ENCODE measurements at places on chromosomes 2 and 18.

DNA sequence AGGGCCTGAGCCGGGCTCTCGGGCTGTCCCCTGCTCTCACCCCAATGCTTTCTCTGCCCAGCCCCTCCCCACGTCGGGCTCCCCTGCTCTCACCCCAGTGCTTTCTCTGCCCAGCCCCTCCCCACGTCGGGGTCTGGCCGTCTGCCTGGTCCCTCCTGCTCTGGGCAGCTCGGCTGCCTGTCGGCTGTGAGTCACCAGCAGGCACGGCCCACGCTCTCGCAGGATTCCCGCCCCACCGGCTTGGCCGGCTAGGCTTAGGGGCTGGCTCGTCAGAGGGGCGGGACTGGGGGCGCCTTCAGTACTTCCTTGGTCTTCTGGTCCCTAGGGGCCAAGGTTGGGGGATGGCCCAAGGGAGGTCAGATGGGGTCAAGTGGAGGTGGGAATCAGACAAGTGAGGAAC lies 3.3 kb downstream of the BOK start:
- DNase-seq, result no peak

DNA sequence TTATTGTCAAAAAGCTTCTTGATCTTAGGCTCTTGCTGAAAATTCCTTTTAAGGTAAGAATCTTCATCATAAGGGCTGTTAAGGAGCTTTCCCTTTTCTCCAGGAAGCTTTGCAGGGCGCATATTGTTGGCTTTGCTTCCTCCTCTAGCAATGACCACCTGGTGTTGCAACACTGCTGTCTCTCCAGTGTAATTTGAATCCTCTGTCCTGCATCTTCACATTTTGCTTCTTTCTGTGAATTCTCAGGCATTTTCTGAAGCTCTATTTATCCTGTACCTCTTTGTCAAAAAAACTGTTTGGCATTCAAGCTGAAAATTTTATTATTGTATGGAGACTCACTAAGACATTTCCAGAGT lies 533.1 kb upstream of the CHAC2 start:
- no peak for DNase-seq

GRCh38 chr2:165087933-165088901 lies 115.6 kb downstream of the SCN3A start:
- no peak for DNase-seq

- no peak for DNase-seq
Measured at GRCh38 chr2:222960126-222960525, 91.9 kb upstream of the KCNE4 start.

DNA sequence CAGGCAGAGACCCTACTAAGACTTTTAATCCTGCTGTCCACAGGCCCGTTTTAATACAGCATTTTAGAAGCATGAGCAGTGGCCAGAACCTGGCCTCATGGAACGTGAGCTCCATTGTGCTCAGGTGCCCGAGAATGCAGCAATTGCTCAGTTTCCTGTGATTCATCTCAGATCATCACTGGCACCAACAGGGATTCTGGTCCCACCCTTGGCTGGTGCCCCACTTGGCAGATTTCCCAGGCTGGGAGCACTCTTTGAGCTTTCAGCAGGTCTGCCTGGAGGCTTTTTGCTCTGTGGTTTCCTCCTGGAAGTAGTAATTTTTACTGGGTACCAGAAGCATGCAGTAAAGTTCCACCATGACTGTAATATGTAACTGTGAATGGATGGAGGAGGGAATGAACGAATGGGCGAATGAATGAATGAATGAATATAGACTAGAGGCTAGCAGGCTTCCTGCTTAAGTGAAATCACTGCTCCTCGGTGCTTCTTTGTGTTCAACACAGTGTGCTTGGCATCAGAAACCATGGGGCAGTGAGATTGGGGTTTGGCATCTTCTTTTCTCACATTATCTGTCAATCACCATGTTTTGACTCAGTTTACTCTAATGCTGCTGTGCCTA lies 312.9 kb downstream of the PRKCE start:
- peak; percentile 27 for DNase-seq

DNA sequence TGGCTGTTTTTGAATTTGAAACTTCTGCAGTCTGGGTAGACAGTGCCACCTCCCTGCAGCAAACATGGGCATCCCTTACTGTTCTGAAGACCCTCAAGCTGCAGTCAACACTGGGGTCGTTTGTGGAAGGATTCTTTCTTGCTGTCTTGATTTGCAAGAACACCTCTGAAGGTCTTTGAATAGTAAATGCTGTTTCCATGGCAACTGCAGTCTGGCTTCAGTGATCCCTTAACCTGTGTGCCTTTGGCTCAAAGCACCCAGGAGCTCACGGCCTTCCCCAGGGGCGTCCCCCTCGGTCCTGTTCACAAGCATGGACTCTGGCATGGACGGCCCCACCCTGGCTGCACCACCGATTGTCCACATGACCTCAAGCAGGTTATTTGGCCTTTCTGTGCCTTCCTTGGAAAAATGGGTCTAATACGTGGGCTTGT lies 38.3 kb downstream of the LRRFIP1 start:
- DNase-seq, result peak; percentile 55

DNA sequence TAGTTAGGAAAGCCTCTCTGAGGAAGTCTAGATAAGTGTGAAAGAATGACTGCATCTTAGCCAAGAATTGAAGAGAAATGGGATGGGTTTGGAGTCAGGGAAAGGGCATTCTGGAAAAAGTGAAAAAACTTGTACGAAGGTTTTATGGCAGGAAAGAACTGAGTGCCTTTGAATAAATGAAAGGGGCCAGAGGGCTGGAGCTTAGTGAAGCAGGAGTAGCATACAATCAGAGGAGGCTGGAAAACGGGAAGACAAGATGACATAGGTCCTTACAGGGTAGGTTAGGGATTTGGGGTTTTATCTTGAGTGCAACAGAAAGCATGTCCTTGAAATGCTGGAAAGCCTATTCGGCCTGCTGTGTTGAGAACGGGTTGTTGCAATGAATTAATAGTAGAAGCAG lies 152.6 kb upstream of the RND3 start:
- peak; percentile 33 for DNase-seq

DNA sequence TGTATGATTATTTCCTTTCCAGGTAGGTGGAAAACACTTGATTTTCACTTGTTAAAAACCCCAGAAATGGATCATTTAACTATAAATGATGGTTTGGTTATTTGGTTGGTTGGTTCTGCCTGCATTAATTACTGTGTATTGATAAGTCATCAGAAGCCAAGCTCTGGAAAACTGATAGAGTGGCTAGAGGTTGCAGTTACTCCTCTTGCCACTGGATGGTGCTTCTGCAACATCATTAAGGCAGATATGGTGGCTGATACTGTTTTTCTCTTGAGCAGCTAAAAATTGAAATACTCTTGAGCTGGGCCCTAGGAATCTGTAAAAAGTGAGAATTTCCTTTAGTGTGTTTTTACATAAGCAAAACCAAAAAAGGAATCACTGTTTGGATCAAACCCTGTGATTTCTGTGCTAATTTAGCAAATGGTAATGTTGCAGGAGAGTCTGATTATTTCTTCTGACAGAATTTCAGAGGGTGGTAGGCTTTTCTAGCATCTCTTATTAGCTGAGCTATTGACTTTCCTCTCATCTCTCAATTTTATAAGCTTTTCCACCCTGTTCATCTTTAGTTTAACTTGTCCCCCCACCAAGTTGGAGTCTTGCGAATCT lies 54.3 kb downstream of the RAB10 start:
- peak; percentile 38 for DNase-seq

GRCh38 chr2:64538764-64539433 lies 14.8 kb downstream of the AFTPH start:
- DNase-seq, result no peak

DNA sequence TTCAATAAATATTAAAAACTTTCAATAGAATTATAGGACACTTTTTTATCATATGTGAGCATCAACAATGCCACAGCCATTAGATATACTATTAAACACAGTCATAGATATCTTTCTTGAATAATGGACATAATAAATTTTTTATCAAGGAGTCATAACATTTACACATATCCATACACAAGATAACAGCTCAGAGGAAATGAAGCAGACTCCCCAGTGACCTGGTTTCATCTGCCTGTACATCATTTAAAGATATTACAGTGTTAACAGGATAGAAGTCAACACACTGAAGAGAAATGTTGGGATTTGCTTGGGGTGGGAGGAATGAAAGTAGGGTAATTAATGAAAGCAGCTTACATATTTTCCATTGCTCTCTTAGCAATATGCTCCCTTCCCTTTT lies 5.1 kb downstream of the SCG2 start:
- no peak for DNase-seq

DNA sequence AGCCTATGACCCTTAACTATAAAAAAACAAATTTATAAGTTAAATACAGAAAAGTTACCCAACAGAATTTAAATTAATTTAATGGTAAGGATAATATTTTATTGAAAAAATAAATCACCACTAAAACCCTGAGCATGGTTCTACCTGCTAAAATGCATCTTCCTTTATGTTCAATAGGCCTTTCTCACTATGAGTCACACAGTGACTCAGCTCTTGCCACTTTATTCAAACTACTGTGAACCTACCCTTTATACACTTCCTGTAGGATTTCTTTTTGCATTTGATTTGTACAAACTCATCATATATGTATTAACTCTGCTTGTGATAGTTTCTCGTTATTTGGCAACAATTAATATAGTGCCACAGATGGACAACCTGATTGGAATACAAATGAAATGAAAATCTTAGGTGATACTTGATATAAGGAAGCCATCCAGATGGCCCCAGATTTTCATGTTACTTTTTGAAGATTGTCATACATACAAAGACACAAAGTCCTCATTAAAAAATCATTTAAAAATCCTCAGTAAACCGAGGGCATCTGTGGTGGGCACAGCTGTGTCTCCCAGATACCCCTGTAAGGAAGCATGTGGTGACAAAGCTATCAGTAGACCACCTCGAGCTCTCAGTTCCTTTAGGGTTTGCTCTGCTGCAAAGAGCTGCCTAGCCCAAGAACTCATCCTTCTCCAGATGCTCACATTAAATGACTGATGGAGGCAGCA lies 55.2 kb upstream of the COBLL1 start:
- no peak for DNase-seq

GRCh38 chr2:194203898-194204297 lies 1453.1 kb upstream of the SLC39A10 start:
- no peak for DNase-seq

- no peak for DNase-seq
Measured at GRCh38 chr2:47493317-47494035, 90.5 kb downstream of the MSH2 start.

DNA sequence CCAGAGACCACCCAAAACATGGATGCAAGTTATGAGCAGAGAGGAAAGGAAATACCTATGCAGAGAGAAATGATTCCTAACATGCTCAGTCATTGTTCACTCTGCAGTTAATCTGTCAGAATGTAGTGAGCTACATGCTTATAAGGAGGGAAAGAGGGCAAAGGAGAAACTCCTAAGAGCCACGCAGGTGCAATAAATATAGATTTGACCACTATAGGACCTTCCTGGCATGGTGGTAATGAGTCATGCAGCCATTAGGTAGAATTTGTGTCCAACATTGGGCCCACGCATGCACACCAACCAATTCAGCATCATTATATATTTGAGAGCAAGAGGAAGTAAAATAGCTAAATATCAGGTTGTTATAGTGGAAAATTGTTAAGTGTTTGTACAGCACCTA lies 699.9 kb downstream of the DSC3 start:
- DNase-seq, result no peak
